NCI-H146 (cell line): ENCODE measurements at places on chromosomes 6 and 20.

- no peak for DNase-seq
These were observed 11.6 kb downstream of the TMEM30A start for GRCh38 chr6:75273009-75273408.

DNA sequence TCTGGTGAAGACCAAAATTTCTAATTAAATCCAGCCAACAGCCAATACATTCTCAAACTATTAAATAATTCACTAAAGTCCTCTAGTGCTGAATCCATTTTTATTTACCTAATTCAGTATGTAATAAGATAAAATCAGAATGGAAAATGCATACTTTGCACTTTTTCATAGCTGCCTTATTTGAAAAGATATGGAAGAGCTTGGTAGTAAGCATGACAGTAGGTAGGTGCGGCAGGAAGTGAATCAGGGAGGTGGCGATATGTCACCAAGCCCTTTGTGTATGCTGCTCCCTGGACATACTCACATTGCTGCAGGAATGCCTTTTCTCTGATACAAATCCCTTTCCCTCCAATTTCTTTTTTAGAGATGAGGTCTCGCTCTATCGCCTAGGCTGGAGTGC lies 10.2 kb upstream of the TGM3 start:
- no peak for DNase-seq

DNA sequence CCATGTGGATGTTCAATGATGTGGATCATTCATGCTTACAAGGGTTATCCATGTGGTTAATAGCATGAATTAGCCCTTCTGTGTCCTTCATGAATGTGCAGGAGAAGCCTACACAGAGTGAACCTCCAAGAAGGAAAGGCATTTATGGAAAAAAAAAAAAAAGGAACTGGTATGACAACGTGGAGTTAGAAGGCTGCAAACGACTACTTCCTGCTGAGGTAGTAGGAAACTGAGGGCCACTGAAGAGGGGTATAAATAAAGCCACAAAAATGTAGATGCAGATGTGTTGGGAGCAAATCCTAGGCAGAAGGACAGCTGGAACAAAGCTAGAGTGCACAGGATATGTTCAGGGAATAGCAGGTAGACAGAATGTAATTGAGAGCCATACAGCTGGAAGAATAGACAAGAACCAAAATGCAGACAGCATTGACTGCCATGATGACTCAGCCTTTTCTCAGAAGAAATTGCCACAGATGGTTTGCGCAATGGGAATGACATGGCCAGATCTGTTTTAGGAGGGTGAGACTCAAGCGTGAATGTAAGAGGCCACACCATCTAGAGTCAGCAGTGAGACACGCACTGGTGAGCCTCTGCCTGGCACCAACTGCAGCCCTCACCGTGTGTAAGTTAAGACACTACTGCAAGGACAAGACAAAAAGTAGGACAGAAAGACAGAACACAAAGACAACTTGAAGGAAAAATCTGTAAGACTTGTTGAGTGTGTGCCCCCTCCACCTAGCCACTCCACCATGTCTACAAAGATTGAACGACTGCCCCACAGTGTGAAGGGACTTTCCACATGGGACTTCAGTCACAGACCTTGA lies 79.8 kb downstream of the KIF13A start:
- no peak for DNase-seq

- no peak for DNase-seq
These were observed 99.3 kb downstream of the PCSK2 start for GRCh38 chr20:17326096-17326495.

- no peak for DNase-seq
These were observed 80.5 kb downstream of the SMLR1 start for GRCh38 chr6:130907687-130908086.

GRCh38 chr20:23915844-23916243 lies 36.3 kb upstream of the CST5 start:
- DNase-seq, result no peak

- DNase-seq, result no peak
These were observed 20.0 kb downstream of the TULP4 start for GRCh38 chr6:158332237-158332636.

- DNase-seq, result no peak
These were observed 22.2 kb downstream of the XRN2 start for GRCh38 chr20:21325296-21325695.

DNA sequence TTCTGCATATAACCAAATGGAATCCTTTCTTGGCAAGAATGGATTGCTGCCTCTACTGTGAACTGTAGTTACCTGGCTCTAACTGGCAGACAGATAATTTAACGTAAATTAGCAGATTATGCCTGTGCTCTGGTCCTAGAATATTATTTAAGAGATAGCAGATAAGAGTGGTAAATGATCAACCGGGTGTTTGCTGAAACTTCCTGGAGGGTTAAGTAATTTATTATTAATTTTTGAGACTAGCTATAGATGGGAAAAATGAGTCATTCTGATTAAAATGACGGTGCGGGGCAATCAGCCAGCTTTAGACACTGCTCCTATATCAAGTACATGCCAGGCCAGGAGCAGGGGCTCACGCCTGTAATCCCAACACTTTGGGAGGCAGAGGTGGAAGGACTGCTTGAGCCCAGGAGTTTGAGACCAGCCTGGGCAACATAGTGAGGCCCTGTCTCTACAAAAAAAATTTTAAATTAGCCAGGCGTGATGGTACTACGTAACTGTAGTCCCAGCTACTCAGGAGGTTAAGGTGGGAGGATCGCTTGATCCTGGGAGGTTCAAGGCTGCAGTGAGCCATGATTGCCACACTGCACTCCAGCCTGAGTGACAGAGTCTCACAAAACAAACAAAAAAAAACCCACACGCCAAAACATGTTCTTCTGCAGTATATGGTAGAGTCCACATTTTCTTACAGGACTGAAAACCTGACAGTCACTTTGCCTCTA lies 22.6 kb downstream of the B4GALT5 start:
- DNase-seq, result no peak

DNA sequence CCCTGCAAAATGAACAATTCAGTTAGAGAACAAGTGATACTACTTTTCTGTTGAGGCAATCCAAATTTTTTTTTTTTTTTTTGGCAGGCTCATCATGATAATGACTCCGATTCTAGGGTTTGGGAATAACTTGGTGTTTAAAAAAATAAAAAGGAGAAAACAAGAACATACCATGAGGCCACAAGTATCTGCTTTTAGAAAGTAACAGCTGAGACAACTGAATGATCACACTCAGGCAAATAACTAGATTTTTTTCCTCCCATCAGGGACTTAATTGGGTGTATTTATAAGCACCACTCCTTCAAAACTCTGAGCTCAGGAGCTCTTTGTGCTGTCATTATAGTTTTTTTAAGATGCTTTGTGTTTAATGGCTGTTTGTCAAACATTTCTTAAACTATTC lies 29.6 kb downstream of the PAK5 start:
- peak; percentile 48 for DNase-seq

- no peak for DNase-seq
These were observed 2.2 kb upstream of the UBD start for GRCh38 chr6:29561606-29562181.

- DNase-seq, result no peak
These were observed 1239.3 kb downstream of the EPHA7 start for GRCh38 chr6:92180090-92180489.

DNA sequence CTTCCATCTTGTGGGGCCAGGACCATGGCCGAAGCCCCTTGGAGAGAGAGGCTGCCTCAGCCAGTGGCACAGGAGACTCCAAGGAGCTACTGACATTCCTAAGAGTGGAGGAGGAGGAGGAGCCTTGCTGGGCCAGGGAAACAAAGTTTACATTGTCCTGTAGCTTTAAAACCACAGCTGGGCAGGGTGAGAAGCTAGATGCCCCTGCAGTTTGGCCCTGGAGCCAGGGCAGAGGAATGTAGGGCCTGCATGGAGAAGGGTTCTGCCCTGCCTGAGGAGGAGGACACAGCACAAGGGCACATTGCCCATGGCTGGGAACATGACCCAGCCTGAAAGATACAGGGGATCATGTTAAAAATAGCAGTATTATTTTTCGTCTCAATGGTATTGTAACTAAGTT lies 37.4 kb downstream of the PLCG1 start:
- DNase-seq, result no peak

GRCh38 chr6:47360388-47360787 lies 50.7 kb upstream of the TNFRSF21 start:
- no peak for DNase-seq

- peak; percentile 35 for DNase-seq
These were observed at the start of gene COL11A2 for GRCh38 chr6:33192105-33192646. Gene COL11A2, minus strand, starts transcription at chr6:33192467. Its CDS starts 227 bp downstream, at chr6:33192240.

DNA sequence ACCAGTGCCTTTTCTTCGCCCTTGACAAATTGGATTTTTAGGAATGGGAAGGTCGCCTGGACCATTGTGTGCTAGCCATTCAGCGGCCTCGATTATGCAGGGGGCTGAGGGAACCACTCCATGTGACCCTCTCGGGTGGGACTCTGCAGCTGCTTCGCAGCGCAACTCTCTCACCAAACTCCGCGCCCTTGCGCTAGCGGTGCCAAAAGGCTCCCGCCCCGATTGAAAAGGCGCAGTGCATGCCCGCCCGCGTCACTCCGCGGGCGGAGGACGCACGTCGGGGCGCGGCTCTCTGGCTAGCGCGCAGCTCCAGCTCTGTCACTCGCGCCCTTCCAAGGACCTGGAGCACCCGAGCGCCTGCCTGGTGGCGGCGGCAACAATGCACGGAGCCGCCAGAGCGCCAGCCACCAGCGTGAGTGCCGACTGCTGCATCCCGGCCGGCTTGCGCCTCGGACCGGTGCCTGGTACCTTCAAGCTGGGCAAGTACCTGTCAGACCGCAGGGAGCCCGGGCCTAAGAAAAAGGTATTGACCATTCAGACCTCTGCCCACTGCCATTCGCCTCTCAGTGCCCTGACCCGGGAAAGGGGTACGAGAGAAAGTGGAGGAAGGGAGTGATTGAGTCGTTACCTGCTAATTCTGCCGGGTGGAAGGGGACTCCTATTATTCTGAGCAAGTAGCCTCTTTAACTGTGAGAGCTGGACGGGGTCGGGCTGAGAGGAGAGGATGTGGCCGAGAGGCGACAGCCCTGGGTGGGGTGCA lies at the start of gene PRDM13:
Gene PRDM13, plus strand, starts transcription at position 178 of the 760 bp plus-strand sequence. Its CDS starts 202 bp downstream, at position 380.
- no peak for DNase-seq
